ENCODE measurements at places on chromosomes 12 and 14.

GRCh38 chr14:36507847-36508417 is 12.1 kb downstream of the NKX2-1 start:
- no peak for DNase-seq

- DNase-seq = no peak
Measured at GRCh38 chr12:107855471-107855870, 81.0 kb downstream of the ASCL4 start.

DNA sequence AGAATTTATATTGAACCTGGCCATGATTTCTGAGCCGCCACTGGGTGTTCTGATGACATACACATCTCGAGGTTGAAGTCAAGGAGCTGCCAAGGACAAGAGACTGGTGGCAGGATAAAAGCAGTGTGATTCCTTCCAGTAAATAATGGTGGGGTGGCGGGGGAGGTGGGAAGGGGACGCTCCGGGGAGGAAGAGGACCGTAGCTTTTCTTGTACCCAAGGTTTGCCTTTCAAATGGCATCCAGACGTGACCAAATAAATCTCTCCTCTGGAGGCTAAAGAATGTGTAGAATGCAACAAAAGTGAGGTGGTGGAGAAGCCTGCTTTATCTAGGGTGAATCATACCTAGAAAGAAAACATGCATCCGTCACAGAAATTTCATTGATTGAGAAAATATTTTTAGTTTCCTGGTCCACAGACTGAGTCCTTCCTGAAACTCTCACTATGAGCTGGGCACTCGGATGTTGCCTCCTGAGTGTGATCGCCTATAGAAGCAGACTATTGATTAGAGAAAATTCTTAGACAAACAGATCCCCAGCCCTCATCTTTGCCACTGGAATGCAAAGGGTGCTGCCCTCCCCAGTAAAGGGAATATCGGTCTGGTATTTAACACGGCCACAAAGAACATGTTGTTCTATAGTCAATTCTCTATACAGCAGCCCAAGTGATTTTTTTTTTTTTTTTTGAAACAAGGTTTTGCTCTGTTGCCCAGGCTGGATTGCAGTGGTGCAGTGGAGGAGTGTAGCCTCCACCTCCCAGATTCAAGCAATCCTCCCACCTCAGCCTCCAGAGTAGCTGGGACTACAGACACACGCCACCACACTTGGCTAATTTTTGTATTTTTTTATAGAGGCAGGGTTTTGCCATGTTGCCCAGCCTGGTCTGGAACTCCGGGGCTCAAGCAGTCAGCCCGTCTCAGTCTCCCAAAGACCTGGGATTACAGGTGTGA is 112.1 kb downstream of the DPF3 start:
- DNase-seq = no peak

DNA sequence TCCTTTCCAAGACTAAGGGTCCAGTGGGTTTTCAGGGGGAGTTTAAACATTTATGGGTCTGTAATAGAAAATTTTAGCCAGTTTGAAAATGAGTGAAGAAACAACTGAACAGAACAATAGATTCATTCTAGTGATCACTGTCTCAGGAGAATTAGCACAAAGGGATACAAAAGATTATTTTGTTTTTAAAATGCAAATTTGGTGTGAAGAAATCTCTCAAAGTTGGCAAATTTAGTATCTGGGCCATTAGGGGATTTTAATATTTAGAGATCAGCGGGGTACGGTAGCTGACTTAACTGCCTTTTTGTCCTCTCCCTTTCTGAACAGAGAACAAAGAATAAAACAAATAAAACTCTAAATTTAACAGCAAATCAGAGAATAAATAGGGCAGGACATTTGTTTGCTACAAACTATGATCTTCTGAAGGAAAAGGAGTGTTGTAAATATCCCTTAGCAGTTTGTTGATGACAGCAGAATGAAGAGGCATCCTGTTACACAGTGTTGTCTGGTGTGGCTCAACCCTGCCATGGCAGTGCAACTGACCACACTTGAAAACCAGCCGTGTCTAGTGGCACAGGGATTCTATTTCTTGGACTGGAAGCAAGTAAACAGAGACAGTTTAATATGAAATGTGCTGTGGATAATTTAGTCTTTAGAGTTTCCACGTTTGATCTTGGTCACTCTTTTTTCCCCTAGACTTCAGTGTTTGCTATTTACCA is 46.3 kb upstream of the LRTM2 start:
- DNase-seq = no peak

DNA sequence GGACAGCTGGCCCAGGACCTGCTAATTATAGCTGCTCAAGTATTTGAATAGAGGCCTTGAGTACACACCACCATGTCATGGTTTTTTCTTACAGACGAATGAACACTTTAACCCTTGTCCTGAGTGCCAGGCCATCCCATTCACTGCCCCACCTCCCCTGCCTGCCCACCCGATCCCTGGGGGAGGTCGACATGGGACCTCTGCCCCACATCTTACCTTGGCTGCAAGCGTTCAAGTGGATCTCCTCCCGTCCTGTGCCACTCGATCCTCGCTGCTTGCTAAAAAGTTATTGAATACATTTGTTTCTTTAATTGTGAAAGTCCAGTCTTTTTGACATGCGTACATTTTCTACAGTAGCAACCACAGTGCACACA is 10.3 kb downstream of the RTL1 start:
- no peak for DNase-seq

- no peak for DNase-seq
Measured at GRCh38 chr14:80714474-80714873, 227.1 kb downstream of the CEP128 start.

GRCh38 chr12:116459011-116459875 is 99.9 kb upstream of the MAP1LC3B2 start:
- no peak for DNase-seq

DNA sequence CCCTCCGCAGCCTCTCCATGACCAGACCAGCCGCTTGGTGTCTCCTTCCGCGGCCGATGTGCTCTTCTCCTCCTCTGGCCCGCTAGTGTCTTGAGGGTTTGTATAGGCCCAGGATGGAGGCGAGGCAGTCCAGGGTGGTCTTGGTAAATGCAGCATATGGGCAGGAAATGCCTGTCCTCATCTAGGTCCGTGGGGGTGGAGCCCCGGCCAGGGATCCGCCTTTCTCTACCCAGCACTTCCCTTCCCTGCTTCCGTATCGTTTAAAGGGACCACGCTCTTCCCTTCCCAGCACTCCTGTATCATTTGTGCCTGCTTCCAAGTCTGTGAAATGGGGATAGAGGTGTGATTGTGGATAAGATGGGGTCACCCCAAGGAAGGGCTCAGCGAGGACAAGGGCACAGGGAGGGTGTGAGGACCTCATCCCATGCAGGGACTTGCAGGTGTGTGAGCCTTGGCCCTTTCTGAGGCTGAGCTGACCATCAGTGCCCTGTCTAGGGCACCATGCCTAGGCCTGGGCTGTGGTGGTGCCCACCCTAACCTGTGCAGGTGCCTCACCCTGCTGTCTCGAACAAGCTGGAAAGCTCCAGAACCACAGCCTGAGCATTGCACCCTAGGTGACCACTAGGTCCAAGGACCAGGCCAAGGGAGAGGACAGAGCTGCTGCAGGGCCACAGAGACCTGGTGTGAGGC is 326.8 kb upstream of the RTL1 start:
- DNase-seq = no peak

GRCh38 chr12:48109424-48109823 is 3.5 kb upstream of the SENP1 start:
- DNase-seq = no peak

DNA sequence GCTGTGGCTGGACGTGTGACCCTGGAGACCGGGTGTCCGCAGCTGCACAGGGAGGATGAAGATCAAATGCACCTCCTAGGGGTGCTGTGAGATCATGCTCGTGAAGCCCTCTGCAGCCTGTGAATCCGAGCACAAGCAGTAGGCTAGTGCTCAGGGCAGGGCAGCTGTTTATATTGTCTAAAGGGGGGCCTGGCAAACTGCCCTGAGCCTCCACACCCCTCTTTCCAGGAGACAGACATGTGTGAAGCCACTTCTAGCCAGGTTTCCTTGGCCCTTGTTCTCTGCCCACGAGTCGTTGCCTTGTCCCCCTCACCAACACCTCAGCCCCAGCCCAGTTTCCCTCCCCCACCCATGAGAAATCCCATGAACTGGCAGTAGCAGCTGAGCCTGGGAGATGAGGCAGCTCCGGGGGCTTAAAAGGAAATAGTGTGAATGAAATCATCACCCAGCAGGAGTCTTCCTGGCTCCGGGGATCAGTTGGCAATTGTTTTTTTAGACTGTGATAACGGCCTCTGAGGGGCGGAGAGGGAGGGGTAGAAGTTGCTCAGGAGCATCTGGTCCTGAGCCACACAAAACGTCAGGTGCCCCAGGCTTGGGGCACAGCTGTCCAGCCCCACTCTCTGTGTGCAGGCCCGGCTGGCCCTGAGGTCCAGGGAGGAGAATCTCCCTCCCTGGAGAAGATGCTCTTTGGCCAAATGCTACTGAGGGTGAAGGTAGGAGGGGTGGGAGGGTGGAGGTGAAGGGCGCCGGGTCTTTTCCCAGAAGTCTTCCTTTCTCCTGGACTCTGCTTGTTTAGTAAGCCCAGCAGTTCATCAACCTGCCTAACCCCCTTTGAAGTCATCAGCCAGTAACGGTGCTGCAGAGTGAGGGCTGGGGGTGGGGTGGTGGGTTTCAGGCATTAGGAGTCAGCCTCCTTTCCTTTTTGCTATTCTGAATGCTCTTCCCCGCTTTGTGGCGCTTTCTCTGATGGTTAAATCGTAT is 4.0 kb downstream of the FGF6 start:
- DNase-seq = no peak

DNA sequence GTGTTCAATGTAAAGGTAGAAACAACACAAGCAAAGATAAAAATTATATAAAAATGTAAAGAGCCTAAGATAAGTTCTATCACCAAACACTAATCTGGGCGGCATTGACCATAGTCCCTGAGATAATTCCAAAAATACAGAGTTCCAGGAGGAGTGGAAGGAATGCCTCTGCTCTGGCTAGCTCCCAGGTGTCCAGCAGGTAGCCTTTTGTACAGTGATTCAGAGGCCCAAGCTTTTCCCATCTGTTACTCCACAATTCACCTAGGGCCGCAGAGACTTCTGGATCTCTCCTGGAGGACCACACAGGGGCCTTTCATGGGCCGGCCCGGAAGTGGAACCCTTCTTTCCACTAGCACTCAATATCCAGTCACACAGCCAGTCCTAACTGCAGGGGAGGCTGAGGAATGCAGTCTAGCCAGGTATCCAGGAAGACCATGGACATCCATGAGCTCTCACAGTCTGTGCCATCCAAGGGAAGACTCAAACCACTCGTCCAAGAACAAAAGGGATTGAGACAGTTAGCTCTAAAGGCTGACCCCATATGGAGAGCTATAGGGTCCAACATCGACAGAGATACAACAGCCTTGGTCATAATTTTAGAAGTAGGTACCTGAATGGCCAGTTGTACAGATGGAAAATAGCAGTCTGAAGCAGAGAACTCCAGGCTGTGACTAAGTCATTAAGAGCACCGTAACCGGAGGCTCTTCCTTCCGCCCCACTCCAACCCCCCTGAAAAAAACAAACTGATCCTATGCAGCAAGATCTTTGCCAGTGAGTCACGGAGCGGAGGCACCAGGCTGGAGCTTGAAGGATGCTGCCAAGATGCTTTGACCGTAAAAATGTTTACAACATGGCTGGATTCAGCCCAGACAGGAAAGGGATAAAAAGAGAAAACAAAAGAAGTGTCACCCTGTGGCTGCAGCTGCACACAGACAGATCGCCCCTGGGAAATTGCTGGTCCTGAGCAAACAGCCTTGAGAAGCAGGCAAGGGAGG is 204.8 kb downstream of the NUAK1 start:
- DNase-seq = no peak

All from stimulated activated CD8-positive, alpha-beta memory T cell treated with anti-CD3 and anti-CD28 coated beads, Interleukin-7, amount 100 ng/mL, for 1 hour (primary cell).